DMS153 (cell line): ENCODE measurements at places on chromosomes 5 and 9.

GRCh38 chr5:179805070-179805528 lies 1.6 kb downstream of the MGAT4B start:
- no peak for DNase-seq

- no peak for DNase-seq
Observed at GRCh38 chr9:124412228-124412575, 3.0 kb downstream of the PSMB7 start.

DNA sequence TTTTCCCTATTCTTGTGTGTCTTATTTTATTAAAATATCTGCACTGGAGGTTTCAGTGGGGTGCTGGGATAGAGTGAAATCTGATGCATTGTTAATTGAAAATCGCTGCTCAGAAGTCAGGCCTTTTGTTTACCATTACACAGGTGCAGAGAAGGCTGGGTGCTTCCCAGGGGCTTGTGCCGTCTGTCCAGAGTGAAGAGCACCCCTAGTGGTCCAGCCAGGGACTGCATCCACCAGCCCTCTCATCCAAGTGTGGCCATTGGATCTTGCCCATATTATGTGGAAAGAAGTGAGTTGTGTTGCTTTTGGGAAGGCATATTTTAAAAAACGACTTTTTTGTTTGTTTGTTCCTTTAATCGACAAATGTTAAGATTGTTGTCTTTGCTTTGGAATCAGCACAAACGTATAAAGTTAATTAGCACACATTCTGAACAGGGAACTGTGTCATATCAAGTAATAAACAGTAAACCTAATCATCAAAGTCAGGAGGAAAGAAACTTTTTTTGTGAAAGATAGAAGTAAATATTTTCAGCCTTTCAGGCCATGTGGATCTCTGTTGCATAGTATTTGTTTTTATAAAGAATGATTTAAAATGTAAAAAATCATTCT lies 315.6 kb downstream of the MTRR start:
- DNase-seq: no peak

GRCh38 chr5:50947906-50948683 lies 281.7 kb downstream of the PARP8 start:
- DNase-seq: peak; percentile 39

GRCh38 chr5:27944471-27944870 lies 906.1 kb upstream of the CDH9 start:
- DNase-seq: no peak

- no peak for DNase-seq
Observed at GRCh38 chr5:39843767-39844166, 419.0 kb upstream of the DAB2 start.

DNA sequence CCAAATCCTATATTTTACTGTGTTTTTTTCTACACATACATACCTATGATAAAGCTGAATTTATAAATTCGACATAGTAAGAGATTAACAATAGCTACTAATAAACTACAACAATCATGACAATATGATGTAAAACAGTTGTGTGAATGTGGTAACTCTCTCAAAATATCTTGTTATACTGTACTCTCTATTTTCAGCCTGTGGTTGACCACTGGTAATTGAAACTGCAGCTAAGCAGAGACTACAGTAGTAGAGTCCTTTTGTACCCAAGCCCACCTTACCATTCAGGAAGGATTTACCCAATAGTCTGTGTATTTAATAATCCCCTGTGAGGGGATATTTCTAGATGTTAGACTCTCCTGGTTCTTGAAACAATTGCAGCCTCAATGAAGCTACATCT lies 86.7 kb downstream of the FAM114A2 start:
- no peak for DNase-seq

DNA sequence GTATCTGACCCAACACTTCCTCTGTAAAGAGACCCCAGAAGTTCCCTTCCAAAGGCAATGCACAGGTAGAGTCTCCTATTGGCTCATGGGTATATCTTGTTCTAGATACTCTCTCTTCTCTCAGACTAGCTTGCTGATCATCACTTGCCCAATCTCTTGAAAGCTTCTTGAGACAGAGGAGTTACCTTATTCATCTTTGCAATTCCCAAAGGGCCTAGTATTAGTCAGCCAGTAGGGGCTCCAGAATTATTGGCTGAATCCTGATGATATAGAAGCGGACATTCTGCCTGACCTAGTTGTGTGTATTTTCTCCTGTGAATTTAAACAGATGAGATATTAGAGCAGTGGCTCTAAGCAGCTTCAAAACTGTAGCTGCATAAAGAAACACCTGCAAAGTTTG lies 304.0 kb upstream of the KLF4 start:
- DNase-seq: no peak

DNA sequence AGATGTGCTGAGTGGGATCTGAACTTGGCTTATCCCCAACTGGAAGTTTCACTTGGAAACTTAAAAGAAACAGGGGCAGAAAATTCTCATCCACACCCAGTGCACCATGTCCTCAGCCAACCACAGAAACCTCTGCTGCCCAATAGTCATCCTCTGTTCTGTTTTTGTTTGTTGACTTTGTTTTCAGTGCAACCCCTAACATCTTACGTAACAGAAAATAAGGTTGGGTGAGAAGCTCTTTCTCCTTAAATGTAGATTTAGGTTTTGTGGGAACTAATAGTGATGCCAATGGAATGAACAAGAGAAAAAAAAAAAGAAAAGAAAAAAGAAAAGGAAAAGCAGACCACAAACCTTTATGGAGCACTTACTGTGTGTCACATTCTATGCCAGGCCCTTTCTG lies 262.8 kb downstream of the PAPPA start:
- no peak for DNase-seq

- DNase-seq: no peak
Observed at GRCh38 chr5:151214614-151215545, 9.0 kb downstream of the CCDC69 start.

- DNase-seq: no peak
Observed at GRCh38 chr9:93471124-93471523, 17.7 kb upstream of the FAM120AOS start.

DNA sequence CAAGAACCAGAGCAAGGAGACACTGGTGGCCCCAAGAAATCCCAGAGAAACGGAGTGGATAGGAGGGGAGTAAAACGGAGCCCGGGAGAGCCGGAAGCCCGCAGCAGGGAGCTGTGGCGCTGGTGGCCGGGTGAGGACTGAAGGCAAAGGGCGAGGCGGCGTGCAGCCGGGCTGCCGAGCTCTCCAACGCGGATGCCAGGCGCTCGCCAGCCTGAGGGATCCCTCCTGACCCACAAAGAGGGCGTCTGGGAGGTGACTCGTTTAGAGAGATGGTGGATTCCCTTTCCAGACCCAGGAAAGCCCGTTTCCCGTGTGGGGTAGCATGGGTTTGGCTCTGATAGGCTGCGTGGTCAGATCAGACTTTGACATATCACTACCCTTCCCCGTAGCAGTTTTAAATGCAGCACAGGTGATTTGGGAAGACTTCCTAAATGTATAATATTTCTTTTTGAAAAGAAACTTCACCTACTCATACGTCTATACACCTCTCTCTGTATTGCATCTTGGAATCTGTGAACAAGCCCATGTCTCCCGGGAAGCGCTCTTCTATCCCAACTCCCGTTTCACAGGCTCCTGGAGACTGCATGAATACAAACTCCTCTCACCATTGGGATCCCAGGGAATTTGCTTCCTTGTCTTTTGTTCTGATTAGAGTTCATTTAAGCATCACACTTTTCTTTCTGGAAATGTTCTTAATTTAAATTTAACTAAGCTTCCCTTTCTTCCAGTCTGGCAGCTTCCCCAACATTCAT lies 158.1 kb downstream of the C9orf152 start:
- no peak for DNase-seq

- no peak for DNase-seq
Observed at GRCh38 chr5:96280946-96281393, 152.1 kb downstream of the PCSK1 start.

- no peak for DNase-seq
Observed at GRCh38 chr5:4907571-4907970, 232.6 kb upstream of the ADAMTS16 start.

DNA sequence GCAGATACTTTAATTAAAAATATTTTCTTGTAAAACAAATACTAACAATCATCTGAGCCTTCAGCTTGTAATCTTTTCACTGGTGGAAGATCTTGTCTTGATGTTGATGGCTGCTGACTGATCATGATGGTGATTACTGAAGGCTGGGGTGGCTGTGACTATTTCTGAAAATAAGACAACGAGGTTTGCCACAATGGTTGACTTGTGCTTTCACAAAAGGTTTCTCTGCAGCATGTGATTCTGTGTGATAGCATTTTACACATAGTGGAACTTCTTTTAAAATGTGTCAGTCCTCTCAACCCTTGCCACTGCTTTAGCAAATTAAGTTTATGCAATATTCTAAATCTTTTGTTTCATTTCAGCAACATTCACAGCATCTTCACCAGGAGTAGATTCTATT lies 461.0 kb downstream of the CCDC171 start:
- no peak for DNase-seq

DNA sequence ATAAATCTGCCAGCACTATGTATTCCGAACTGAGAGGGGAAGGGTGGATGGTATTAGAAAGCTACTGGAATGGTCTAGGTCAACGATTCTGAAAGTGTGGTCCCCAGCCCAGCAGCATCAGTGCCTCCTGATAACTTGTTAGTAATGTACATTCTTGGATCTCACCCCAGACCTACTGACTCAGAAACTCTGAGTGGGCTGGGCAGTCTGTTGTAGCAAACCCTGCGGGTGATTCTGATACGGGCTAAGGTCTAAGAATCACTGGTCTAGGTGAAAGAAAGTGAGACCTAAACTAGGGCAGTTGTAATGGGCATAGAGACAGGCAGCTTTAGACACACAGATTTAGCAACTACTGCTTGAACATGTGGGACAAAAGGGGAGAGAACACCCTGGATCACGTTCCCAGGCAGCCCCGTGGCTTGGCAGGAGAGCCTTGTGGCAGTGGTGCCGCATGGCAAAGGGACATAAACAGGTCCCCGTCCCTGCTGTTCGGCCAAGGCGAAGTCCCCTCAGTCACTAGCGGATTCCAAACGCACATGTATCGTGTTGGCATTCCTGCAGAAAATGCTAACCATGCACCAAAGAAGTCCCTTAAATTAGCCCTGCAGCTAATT lies 216.3 kb downstream of the TTLL11 start:
- DNase-seq: no peak

DNA sequence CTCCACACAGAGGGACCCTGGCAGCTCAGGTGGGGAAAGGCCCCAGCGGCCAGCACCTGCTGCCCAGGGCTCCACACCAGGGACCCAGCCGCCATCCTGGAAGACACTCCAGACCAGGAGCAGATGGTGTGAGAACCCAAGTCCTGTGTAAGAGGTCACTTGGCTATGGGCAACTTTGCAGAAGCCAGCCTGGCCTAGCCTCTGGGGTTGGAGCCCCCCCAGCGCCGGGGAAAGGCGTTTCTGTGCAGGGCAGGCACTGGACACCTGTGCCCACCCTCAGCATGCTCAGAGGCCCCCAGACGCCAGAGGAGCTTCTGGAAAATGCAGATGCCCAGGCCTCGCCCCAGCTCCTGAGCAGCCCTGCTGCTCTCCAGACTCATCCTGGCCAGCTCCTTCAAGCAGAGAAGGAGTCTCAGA lies 34.0 kb downstream of the RASGEF1C start:
- DNase-seq: no peak

GRCh38 chr5:10935536-10935935 lies 174.5 kb upstream of the DAP start:
- no peak for DNase-seq

DNA sequence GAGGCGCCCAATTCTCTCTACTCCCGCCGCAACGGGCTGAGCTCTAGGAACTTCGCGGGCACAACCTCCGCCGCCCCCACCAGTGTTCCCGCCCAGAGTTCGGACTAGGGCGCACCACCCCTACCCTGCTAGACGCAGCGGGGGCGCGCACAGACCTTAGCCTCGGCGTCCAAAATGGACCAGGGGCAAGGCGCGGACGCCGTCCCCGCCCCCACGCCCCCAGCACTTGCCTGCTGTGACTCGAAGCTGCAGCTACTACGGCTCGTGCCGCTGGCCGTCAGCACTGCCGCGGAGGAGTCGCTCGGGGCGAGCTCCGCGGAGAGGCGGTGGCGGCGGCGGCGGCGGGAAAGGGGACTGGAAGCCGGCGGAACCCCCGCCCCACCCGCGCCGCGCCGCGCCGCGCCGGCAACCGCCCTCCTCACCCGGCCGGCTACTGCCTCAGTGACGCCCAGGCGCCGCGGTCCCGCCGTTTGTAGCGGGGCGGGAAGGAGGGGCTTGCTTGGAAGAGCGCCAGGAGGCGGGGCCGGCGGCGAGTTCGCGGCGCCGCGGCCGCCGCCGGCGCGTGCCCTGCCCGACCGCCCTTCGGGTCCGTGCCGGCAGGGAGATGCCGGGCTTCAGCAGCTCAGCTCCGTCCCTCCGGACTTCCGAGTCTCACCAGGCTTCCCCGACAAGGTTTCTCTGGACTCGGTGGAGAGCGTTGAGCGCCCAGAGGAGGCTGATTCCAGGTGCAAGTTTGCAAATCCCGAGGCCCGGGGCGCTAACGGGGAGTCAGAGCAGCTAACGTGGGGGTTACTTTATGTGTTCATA lies 4.5 kb downstream of the ELAVL2 start:
- no peak for DNase-seq

- no peak for DNase-seq
Observed at GRCh38 chr5:171888051-171888481, 102.4 kb downstream of the SMIM23 start.

- DNase-seq: no peak
Observed at GRCh38 chr5:103624035-103624480, 61.5 kb upstream of the NUDT12 start.

DNA sequence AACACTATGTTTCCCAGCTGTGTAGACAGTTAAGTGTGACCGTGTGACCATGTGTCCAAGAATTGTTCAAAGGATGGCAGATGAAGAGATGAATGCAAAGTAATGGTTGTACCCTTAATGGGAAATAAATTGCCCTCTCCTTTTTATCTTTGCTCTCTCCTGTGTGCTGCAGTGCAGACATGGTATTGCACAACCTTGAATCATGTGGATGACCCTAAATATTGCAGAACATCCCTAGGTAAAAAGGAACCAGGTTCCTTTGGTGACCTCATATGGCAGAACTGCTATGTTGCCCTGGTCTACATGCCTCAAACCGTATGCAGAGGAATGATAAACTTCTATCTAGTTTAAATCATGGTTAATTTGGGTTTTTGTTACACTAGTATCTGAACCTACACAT lies 81.7 kb upstream of the CTNND2 start:
- no peak for DNase-seq

GRCh38 chr5:68464424-68464823 lies 248.9 kb downstream of the PIK3R1 start:
- no peak for DNase-seq

DNA sequence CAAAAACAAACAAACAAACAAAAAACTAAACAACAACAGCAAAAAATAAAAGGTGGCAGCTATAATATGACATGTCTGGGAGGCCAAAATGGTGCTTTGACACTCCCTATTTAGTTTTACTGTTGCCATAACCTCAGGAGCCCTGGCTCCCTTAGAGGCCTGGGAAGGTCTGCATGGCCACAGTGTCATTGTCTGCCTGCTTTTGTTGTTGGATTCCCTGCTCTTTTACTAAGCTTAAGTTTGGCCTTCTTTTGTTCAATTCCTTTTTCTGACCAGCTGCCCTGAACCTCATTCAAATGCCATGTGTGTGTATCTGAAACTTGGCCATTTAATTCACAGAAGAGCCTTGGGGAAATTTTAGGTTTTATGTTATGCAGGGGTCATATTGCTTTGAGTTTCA lies 458.2 kb downstream of the TMEM232 start:
- no peak for DNase-seq

- no peak for DNase-seq
Observed at GRCh38 chr9:98899408-98900056, 44.2 kb upstream of the COL15A1 start.

- DNase-seq: no peak
Observed at GRCh38 chr5:67813877-67814539, 401.5 kb upstream of the PIK3R1 start.
